ENCODE measurements at places on chromosomes 1 and 21.

DNA sequence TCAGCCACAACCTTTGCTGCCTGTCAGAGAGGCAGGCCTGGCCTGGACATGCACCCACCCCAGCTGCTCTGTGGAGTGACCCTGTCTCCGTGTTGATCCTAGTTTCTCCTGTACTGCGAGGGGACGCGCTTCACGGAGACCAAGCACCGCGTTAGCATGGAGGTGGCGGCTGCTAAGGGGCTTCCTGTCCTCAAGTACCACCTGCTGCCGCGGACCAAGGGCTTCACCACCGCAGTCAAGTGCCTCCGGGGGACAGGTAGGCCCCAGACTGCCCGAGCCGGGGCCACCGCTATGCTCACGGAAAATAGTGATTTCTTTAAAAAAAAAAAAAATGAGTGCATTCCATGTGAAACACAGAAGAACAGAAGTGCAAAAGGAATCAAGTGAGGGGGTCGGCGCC, 41.6 kb upstream of the TRAPPC10 start:
- DNase-seq, result no peak

DNA sequence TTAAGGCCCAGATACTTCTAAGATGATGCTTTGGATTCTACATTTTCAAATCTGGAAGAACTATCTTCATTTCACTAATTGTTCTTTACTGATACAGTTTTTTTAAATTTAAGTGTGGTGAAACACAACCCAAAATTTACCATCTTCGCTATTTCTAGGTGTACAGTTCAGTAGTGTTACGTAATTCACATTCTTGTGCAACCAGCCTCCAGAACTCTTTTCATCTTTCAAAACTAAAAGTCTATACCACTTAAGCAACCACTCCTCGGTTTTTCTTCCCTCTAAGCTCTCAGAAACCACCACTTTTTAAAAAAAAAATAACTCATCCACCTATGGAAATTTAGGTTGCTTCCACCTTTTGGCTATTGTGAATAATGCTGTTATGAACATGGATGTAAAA, 220.7 kb downstream of the PDE4B start:
- DNase-seq, result no peak

GRCh38 chr1:223844787-223845036, 1.0 kb downstream of the TP53BP2 start:
- no peak for DNase-seq

GRCh38 chr1:204853436-204853835, 17.2 kb upstream of the NFASC start:
- DNase-seq, result no peak

DNA sequence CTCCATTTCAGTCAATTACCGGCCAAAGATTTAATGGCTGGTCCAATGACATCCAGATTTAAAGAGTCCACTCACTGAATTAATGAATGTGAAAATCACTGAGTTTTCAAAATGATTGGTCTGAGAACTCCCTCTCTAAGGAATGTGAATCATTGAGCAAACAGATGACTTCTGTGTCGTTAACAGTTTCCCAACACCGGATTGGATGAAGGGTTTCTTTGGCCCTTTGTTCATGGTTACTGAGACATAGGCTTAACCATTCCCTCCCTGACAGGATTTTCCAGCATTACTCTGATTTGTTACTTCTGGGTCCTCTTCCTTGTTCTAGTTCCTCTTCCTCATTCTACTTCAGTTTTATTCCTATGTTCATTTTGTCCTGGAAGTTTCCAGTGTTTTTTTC, 1.5 kb upstream of the CLDN17 start:
- DNase-seq, result peak; percentile 0

GRCh38 chr21:38173276-38174035, 83.3 kb upstream of the KCNJ15 start:
- DNase-seq, result no peak

DNA sequence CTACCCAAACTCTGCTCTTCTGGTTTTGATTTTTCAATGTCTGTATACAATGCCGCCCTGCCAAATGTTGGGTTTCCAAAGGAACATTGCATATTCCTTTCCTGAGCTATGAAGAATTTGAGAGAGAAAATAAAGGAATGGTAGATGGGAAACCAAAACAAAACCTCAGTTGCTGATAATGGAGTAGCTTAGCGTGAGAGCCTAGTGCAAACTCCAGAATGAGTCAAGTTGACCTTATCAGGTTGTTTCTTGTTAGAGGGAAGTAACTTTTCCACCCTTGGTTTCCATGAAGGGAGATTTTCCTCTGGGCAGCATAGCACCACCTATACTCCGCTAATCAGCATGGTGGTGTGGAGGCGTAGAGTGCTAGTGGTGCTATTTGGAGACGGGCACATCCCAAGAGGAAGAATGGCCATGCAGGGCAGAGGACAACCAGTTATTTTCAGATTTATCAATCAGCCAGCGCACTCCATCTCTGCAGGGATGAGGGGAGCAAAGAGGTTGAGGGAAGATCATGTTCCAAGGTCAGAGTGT, 51.6 kb downstream of the BACH1 start:
- DNase-seq, result no peak

GRCh38 chr21:27190601-27191000, 223.7 kb upstream of the ADAMTS5 start:
- DNase-seq, result no peak

DNA sequence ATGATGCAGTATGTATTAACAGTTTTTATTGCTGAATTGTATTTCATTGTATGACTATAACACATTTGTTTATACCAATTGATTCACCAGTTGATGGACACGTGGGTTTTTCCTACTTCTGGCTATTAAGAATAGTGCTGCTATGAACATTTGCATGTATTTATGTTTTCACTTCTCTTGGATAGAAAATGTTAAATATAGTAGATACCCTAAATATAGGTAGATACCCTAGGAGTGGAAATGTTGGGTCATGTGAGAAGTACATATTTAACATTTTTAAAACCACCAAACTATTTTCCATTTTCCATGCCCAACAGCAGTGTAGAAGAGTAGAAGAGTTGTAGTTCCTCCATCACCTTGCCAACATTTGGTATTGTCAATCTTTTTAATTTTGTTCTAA, 7.8 kb downstream of the PHTF1 start:
- DNase-seq, result no peak

- no peak for DNase-seq
Observed at GRCh38 chr1:200496937-200497336, 87.1 kb upstream of the ZNF281 start.

GRCh38 chr1:39917825-39918224, 16.1 kb upstream of the MYCL start:
- DNase-seq, result no peak

DNA sequence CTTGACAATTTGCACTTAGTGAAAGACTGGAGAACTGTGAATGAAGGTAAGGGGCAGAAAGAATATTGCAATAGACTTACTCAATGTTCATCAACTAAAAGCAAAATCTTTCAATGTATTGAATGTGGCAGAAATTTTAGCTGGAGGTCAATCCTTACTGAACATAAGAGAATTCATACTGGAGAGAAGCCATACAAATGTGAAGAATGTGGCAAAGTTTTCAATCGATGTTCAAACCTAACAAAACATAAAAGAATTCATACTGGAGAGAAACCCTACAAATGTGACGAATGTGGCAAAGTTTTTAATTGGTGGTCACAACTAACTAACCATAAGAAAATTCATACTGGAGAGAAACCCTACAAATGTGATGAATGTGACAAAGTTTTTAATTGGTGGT, 80.7 kb downstream of the JMJD4 start:
- no peak for DNase-seq

DNA sequence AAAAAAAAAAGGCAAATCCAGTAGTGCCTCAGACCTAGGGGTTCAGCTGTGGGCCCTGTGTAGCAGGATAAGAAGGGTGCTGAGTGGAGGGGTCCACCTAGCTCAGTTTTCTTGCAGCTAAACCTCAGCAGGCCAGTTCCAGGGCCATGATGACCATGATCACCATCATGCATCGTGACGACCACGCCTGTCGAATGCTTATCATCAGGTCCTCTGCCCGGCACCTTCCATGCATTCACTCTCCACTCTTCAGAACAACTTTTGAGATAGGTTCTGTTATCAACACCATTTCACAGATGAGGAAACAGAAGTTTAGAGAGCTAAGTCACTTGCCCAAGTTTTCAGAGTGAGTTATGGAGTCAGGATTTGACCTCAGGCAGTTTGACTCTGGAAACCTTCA, 54.9 kb downstream of the ACBD3 start:
- DNase-seq, result no peak

GRCh38 chr1:5989731-5990271, 2.4 kb downstream of the NPHP4 start:
- DNase-seq, result no peak

DNA sequence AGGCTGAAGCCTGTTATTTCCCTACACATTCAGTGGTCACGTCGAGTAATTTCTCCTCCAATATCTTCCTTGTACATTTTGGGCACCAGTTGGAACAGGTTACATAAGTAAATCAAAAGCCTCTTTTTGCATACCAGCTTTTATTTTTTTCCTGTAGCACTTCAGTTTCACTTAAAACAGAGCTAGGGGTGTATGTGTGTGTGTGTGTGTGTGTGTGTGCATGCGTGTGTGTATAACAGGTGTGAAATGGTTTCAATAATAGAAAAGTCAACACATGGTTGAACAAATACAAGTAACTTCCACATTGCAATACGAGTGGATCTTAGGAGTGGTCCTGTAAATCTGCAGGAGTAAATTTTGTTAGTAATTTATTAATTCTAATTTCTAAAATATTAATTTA, 3.0 kb upstream of the MAN1A2 start:
- no peak for DNase-seq

- peak; percentile 35 for DNase-seq
Observed at GRCh38 chr1:209850342-209850979, 22.7 kb downstream of the UTP25 start.

GRCh38 chr1:226980122-226980560, 40.0 kb downstream of the COQ8A start:
- no peak for DNase-seq

DNA sequence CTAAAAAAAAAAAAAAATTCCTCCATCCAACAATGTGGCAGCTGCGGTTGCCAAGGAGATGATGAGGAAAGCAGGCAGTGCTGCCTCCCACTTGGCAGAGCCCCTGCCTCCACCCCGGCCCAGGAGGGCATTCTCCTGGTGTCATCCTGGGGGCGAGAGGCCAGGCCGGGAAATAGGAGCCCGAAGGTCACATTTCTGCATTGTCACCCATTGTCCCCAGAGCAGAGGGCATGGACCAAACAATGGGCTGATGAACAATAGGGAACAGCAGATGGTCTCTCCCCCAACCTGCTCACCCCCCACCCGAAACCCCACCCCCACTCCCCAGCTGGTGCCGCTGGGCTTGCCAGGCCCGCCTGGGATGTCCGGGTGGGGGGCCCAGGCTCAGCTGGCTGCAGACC, 37.3 kb downstream of the CAMK2N1 start:
- no peak for DNase-seq

DNA sequence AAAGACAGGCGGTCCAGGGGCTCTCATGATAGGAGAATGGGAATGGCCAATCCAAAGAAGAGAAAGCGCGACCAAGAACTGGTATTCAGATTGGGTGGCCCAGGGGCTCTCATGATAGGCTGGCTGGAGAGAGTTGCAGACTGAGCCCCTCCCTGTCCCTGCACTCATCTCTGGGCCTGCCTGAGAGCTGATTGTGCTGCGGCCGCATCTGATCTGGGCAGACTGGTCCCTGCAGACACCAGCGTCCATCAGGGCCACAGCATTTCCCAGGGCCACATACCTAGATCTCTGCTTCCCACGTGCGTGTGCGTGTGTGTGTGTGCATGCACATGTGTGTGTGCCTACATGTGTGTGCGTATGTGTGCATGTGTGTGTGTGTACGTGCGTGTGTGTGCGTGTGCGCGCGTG, 30.4 kb upstream of the MAN1C1 start:
- no peak for DNase-seq

- no peak for DNase-seq
Observed at GRCh38 chr1:228297822-228298221, 90.0 kb downstream of the OBSCN start.

- peak; percentile 75 for DNase-seq
Observed at GRCh38 chr21:34582506-34583150, 32.3 kb downstream of the RCAN1 start.

DNA sequence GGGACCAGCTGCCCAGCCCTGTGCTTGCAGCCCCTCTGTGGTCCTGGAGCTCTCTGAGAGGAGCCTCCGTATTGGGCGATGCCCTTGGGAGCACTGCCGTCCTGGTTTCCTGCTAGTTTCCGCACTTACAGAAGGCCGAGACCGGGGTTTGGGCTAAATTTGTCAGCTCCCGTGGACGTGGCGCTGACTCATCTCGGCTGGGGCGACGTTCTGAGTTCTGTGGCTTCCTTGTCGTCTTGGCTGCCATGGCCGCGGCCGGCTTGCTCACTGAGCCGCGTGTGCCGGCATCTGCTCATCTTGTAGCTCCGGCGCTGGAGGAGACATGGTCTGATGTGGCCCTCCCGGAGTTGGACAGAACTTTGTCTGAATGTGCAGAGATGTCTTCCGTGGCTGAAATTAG, 64.9 kb downstream of the PCNT start:
- no peak for DNase-seq

DNA sequence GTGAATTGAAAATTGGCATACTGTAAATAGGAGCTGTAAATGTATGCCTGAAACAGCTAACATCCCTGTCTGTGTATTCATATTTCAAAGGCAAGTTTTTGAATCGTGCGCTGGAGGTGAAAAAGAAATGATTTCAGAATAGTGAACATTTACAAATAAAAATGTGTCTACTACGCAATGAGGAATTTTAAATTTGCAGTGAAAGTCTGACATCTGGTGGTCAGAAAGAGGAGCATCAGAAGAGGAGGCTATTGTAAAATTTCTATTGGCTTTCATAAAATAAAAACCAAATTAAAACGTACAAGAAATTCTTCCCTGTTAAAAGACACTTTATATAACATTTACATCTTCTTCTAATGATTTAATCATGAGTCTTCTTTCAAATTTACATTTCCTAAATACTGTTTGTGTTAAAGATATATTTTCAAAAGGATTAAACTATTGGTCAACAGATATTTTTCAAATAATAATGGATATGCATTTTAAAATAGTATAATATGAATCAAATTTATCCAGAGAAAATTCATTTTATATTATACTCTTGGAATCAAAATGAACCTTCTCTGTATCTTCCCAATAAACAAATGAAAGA, 113.7 kb upstream of the RRP15 start:
- DNase-seq, result peak; percentile 62

- DNase-seq, result no peak
Observed at GRCh38 chr21:14947613-14948160, 117.1 kb downstream of the NRIP1 start.

DNA sequence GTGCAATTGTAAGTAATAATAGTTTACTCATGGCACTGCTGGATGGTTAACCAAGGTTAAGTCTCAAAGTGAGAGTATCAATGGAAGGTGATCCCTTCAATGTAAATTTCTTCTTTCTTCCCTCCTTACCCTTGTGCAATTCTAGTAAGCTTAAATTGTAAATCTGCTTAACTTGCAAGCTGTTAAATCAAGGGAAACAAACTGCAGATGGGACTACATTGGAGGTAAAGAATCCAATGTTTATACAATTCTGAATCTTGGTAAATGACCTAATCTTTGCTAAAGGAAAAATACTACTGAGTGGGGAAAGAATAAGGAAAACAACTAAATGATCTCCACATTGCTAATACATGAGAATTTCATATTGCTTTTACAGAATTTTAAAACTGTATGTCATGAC, 6.7 kb upstream of the CD55 start:
- DNase-seq, result no peak
